ENCODE measurements at places on chromosomes 4 and X.

DNA sequence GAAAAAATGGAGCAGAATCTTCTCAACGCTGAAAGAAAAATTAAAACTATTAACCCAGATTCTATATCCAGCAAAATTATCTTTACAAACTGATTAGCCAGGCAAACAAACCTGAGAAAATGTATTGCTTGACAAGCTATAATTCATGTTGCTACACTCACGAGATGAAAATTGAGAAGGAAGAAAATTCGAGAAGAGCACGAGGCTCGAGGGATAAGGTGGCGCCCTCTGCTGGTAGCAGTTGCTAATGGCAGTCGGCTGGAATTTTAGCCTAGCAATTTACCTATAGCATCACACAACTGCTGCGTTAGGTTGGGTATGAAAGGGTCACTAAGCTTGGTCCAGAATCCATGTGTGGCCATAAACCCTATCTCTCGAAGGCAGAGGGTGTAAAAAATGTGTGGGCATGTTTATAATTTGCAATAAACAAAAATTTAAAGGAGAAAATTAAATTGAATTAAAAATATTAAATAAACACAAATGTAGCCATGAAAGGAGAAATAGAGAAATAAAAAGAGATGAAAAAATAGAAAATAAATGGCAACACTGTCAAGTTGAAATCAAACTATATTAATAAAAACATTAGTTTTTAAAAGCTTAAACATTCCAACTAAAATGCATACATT is 126.6 kb downstream of the PPP4R3C start:
- DNase-seq, result no peak

DNA sequence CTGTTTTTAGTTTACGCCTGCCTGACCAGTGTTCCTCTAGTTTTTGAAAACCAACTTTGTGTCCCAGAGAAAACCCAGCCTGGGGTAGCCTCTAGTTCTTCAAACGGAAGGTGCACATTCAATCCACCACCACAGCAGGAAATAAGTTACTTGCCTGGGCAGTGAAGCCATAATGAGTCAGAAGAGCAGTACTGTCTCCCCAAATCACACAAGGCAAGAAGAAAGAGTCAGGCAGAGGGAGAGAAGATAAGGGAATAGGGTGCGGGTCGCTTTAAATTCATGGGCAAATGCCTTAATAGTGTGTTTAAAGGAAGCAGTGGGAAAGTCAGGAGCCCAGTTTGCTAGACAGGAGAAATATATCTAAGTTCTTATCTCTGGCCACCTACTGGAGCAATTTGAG is 333.8 kb upstream of the GRIA3 start:
- DNase-seq, result no peak

DNA sequence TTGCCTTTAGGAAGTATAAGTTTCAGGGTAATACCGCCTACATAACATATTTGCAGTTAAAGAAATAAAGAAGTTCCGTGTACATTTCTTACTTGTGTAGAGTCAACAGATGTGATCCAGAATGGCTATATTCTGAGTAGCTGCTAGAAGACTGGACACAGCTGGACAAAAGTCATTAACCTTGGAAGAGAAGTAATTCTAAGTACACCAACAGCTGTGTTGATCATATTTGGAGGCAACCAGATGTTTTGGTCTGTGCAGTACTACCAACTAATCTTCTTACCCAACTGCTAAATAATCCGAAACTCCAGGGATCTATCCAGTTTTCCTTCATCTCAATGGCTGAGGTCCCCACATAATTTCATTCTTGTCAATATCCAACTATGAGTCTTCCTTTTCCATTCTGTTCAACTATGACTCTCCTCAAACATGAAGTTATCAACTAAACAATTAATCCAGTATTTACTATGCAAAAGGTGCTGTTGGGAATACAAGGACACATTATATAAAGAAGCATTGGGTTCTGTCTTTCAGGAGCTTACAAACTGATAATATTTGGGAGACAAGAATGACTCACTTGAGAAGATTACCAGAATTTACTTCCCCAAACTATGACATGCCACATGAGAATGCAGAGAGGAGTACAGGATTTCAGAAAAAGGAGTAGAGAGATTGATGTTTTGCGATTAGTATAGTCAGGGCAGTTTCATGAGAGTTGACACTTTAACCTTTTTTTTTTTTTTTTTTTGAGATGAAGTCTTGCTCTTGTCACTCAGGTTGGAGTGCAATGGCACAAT is 78.2 kb downstream of the COL4A6 start:
- DNase-seq, result no peak

DNA sequence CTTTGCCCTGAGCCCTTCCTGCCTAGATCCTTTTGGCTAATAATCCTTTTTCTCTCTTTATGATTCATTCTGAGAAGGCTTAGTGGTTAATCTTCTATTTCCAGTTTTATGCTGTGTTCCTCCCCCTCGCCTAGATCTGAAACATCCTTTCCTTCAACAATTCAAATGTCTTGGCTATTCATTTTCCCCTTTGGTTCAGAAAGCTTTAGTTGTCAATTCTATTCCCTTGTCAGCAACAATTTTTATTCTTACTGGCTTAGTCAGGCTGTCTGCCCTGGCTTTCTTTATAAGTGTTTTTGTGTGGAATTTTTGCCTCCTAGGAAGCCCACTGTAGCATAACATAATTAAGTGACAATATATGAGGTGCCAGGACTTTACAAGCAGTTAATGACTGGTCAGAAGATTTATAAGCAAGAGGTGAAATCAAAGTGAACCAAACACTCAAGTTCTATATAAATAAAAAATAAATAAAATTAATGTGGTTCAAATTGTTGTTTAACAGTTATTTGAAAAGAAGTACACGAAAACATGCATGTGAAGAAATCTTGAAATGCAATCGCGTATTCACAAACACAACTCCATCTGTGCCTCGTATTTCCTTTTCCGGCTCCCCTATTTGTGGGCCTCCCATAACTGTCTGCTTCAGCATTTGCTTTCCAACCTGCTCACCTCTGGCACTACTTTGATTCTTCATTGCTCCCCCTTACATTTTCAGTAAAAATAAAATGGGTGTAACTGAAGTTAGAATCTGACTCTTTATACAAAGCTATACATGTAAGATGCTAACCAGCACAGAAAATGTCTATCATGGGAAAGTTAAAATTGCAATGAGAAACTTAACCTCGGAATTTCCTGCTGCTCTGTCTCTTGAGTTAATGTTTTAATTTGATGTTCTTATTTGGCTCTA is 235.4 kb downstream of the SPRY1 start:
- no peak for DNase-seq

DNA sequence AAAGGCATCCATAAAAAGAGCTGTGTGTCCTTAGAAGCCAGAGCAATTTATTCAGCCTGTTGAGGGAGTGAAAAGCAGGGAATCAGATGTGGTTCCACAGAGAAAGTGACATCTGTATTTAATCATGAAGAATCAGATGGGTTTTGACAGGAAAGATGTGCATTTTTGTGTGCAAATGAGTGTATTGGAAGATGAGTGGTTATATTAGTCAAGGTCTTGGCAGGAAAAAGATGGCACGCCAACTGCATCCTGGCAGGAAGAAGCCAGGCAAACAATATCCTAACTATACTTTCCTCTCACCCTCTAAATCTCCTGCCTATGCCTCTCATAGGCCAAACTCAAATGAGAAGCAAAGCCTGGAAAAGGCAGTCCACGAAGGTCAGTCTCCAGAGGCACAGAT is 59.1 kb downstream of the SCFD2 start:
- DNase-seq, result no peak

DNA sequence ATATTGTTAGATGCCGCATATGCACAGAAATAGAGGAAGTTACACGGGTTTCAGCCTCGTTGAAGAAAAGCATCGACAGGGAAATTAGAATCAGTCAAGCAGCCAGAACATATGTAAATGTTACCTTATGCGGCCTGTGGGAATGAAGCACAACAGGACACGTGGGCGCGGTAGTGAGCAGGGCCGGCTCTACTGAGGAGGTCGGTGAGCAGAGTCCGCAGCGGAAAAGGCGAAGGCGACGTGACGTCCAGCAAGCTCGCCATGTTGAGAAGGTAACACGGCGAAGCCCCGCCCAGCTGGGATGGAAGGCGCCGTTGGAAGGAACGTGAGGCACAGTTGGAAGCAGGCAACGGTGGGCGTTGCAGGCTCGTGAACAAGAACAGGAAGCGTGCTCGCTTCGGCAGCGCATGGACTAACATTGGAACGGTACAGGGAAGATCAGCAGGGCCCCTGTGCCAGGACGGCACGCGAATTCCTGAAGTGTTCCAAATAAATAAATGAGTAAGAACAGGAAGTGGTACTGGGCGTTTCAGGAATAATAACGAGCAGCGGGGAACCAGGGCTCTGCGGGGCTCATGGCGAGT is 54.6 kb downstream of the MTNR1A start:
- DNase-seq, result no peak

DNA sequence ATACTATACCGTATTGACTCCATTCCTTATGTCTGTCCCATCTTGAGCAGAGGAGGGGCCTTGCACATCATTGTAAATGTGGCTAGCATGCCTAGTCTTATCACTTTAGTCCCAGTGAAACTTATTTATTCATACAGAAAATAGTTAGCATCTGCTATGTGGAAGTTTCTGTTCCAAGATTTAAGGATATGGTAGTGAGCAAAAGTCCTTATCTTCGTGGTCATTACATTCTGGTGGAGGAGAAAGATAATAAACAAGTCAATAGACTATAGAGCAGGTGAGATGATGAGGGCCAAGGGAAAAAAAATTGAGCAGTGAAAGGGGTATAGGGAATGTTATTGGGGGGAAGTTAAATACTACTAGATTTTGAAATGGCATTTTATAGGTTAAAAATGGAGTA is 63.4 kb upstream of the PRRG3 start:
- DNase-seq, result no peak

DNA sequence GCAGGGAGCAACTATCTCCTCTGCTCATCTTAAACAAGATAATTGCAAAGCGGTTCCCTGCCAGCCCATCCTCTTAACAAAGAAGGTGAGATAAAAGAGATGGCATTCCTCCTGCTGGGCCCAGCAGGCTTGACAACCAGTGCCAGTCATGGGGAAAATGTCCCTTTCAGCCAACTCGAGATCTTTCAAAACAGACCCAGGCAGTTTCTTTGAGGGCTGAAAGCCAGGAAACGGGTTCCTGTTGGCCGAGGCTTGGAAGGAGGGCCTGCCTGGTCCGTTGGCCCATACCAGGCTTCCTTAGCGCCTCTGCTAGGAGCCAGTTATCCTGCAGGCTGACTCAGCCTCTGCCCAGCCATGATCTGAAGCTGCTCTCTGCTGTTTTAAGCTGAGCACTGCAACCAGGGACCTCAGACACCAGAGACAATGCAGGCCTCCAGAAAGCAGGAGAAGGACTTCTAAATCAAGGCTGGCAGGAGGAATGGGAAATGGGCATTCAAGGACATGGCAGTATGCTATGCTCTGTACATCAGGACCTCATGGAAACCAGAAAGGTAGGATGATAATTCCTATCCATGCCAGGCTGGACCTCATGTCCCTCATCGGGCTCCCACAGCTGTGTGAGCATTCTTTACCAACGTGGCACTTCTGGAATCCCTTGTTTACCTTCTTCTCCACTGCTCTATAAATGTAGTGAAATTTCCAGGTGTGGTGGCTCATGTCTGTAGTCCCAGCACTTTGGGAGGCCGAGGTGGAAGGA is 42.4 kb upstream of the SLC2A9 start:
- DNase-seq, result no peak

GRCh38 chrX:87515836-87516235 is 1.8 kb upstream of the KLHL4 start:
- DNase-seq, result no peak

DNA sequence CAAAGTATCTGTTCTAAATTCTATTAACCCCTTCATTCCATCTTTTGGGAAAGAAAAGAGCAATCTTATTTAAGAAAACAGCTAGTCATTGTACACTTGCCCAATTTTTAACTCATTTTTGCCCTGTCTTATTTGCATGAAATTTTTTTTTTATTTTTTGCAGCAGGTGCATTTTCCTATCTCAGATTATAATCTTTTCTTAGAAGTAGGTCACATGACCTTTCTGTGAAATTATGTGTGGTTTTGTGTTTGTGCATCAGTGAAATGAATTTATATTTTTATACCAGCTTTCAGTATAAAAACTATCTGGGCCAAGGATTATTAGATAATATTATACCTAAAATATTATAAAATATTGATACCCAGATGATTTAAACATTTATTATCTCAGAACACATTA is 145.6 kb downstream of the INPP4B start:
- no peak for DNase-seq

GRCh38 chr4:1568855-1569460 is 115.2 kb downstream of the FAM53A start:
- DNase-seq, result no peak

- no peak for DNase-seq
Measured at GRCh38 chr4:109873791-109874514, 26.0 kb downstream of the LRIT3 start.

- DNase-seq, result no peak
Measured at GRCh38 chrX:15142084-15142715, 127.7 kb downstream of the ASB9 start.

DNA sequence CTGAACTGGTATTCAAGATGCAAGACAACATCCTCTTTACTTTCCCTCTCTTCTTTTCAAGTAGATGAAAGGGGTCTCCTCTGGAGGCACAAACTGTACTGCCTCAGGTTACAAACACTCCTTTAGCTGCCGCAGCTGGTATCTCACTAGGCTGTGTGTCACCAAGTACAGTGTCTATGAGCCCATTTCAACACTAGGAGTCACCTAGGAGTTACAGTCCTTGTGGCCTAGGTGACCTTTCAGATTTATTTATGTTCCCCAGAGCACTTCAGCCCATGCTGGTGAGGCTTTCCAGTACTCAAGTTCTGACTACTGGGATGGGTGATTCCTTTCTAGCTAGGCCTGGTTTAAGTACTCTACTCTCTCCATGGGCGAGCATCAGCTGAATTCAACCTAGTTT is 32.4 kb upstream of the TMLHE start:
- DNase-seq, result no peak

- no peak for DNase-seq
Measured at GRCh38 chr4:21885241-21885640, 63.3 kb downstream of the KCNIP4 start.

DNA sequence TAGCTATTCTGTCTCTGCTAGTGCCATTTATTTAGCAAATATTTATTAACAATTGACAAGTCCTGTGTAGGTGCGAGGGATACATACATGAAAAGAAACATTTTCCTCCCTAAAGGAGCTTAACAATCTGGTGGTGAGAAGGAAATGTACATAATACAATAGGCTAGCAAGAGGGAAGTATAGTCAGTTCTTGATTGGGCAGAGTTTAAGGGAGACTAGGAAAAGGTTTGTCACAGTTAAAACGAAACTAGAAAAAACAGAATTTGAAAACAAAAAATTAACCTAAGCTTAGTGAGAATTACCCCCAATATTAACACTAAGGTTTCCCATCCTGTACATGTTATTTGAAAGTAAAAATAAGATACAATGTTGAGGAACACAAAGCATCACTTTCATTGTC is 8.6 kb upstream of the MAML3 start:
- no peak for DNase-seq
